A673 (cell line): ENCODE measurements at places on chromosomes 4 and X. TPM values are rescaled to one million over a fixed set of nuclear protein-coding genes. Genes with fewer than 3 reads are reported as not detected.

The TCEAL2 gene
- total RNA-seq = 0.28 TPM in 1 of 2 replicates, not detected in the other

GRCh38 chrX:10597871-10598270 is 22.5 kb downstream of the MID1 start:
- peak; percentile 55 for DNase-seq

The TMEM150C gene
- 0.34 and 0.76 TPM in 2 replicates for total RNA-seq

DNA sequence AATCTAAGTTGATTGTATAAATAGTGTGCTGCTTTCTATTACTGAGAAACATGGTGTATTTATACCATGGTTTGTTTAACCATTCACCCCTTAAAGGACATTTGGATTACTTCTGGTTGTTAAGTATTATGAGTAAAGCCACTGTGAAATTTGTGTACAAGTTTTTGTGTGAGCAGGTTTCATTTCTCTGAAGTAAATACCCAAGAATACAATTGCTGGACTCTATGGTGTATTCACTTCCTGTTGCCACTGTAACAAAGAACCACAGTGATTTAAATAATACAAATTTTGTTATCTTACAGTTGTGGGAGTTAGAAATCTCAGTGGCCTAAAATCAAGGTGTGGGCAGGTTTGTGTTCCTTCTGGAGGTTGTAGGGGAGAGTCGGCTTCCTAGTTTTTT is 869.6 kb downstream of the CCSER1 start:
- DNase-seq = no peak

DNA sequence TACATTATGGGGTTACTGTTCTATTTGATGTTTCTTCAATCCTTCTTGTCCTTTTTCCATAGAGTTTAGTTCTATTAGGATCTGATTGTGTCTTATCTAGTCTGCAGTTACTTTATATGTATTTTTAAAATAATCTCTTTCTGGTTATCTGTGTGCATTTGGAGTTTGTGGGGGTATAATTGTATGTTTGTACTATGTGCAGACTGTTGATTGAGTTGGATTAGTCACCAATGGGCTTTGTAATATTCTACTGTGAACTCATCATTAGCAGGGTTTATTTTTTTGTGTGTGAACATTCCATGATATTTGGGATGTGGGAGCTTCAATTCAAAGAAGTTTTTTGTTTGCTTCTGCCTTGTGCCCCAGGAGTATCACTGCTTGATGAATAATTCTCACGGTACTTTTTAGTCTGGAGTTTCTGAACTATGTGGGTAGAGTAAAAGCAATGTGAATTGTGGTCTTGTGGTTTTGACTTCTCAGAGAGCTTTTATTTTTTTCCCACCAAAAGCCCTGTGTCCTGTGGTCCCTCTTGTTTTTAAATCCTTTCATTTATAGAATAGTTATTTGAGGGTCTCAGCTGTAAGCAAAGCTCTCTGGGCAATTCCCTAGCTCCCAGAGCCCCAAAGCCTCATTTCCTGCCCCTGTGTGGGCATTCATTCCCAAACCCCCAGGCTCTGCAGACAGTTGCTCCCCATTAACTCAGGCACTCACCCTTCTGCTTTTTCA is 127.8 kb downstream of the PHKA2 start:
- no peak for DNase-seq

DNA sequence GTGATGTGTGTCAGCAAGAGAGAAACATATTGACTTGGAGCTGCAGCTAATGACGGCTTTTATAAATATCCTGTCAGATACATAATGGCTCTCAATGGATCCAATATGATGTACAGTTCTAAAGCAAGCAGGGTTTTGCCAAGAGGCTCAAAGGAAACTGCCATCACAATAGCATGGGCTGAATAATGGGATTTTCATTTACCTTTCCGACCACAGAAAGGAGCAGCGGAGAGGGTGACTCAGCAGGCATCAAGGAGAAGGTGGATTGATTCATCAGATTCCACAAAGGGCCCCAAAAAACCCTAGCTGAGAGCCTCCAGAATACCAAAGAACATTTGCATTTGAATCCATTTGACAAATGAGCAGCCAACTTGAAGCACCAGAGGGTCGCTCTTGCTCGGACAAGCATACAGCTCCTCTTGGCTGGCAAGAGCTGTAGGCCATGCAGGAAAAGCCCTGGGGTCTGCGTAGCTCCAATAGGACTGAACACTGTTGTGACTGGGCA is 355.7 kb upstream of the NOCT start:
- no peak for DNase-seq

The ASB5 gene
- total RNA-seq = not detected in 2 replicates

DNA sequence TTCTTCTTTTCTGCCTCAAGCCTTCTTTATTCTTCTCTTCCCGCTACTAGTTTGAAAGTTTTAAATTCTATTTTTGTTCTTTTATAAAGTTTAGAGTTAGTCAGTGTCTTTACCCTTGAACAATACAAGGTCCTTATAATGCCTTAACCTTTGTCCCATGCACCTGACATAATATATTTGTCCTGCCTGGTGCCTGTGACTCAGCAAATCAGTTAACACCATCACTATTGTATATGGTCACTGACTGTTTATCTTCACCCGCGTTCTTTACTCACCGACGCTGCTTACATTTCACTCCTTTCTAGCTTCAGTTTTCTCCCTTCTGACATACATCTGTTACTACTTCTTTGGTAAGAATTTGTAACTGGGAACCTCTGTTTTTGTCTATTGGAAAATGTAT is 5.7 kb downstream of the SMIM20 start:
- DNase-seq = no peak

DNA sequence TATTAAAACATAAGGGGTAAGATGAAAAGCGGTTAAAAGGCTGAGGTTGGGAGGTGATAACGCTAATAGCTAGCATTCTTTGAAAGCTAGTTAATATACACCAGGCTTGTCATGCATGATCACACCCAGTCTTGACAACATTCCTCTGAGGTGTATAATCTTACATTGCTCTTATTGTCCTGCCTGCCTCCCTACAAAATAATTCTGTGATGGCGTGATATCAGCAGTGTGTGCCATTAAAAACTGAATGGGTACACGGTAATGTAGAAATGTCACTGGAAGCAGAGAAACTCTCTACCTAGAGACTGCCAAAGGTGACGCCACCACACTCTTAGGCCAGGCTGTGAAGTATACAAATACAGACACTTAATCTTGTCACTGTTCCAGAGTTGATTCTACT is 68.1 kb downstream of the DIAPH2 start:
- DNase-seq = no peak

- DNase-seq = no peak
Observed at GRCh38 chr4:7002336-7002735, 40.8 kb upstream of the TADA2B start.

- peak; percentile 88 for DNase-seq
Observed at GRCh38 chr4:86974551-86974994, 39.8 kb downstream of the AFF1 start.

The WAS gene
- 0.90 and 1.1 TPM in 2 replicates for total RNA-seq

- no peak for DNase-seq
Observed at GRCh38 chrX:103678199-103678993, 8.1 kb downstream of the MORF4L2 start.

The TMEM31 gene
- not detected in 2 replicates for total RNA-seq

GRCh38 chr4:165328708-165329107 is 1.2 kb downstream of the MSMO1 start:
- DNase-seq = peak; percentile 7

GRCh38 chr4:84597450-84597849 is 14.5 kb downstream of the CDS1 start:
- no peak for DNase-seq

- DNase-seq = no peak
Observed at GRCh38 chr4:93870876-93871458, 42.4 kb downstream of the ATOH1 start.

DNA sequence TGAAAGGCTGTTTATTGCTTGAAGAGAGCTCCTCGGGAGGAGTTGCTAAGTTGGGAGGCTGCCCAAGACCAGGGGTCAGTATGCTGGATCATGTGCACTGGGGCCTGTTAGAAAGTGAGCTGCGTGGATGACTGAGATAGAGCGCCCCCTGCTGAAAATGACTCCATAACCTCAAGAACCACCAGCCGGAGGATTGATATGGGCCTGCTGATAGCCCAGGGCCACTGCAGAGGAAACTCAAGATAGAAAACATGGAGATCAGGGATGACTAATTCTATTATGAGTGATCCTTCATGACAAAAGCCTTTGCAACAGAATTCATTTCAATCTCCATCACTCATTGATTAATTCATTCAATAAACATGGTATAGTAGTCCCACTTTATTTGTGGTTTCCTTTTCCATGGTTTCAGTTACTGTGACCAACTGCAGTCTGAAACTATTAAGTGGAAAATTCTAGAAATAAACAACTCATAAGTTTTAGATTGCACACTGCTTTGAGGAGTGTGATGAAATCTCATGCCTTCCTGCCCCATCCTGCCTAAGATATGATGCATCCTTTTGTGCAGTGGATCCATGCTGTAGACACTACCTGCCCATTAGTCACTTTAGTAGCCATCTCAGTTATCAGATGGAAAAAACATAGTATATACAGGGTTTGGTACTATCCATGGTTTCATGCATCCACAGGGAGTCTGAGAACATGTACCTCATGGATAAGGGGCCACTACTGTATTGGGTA is 126.7 kb upstream of the MBNL3 start:
- DNase-seq = peak; percentile 56

GRCh38 chr4:138901177-138901576 is 114.4 kb upstream of the NOCT start:
- DNase-seq = no peak

GRCh38 chr4:15317246-15317645 is 110.6 kb upstream of the C1QTNF7 start:
- DNase-seq = no peak

- DNase-seq = no peak
Observed at GRCh38 chrX:10676235-10676957, 56.0 kb upstream of the MID1 start.

DNA sequence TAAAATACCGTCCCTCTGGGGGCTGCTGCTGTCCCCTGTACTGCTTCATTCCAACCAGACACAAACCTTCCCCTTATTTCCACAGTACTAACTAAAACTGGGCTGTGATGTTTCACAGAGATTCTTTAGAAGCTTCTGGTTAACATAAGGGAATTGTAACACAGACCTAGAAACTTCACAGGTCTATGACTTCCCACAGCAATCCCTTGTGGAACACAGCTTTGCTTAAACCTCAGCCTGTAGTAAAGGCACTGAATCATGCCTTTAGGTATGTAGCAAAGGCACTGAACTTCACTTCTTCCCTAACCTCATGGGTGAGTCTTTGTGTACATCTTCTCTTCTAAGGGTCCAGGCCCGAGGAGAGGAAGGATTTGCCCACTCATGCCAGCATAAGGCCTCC is 49.4 kb downstream of the SPINK2 start:
- DNase-seq = no peak

GRCh38 chr4:81449015-81449414 is 22.7 kb downstream of the RASGEF1B start:
- no peak for DNase-seq

DNA sequence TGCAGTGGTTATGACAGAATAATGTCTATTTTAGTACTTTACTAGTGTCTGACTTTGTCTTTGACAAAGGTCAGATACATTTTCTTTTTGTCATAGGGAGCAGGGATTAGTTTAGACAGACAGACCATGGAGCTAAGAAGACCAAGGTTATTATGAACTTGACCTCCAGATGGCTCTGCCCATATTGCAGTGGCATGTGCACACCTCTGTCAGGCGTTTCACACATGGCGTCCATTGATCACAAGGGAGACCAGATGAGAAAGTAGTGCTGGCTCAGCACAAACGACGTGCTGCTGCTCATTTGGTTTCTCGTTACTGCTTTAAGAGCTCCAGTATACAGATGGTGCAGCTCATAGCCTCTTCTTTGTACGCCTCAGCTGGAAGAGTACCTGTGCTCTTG is 56.3 kb upstream of the HPSE start:
- no peak for DNase-seq

GRCh38 chr4:37440501-37440900 is 196.0 kb downstream of the NWD2 start:
- no peak for DNase-seq

DNA sequence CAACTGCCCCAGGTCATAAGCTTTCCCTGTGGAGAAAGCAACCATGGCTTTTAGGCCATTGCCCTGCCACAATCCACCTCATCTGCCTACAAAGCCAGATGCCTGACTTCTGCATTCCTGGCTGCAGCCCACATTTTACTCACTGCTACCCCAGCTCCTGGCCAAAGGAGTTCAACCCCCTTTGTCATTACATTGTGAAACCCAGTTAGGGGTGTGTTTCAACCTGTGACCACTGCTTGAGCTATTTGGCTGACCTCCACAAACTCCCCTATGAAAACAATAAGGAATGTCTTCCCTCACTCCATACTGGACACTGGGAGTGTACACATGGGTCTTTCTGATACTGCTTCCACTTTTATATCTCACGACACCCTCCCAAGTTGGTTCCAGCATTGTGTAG is 589.2 kb downstream of the SH3BGRL start:
- no peak for DNase-seq

- no peak for DNase-seq
Observed at GRCh38 chr4:186775902-186776301, 52.2 kb upstream of the FAT1 start.

The TXK gene
- 1.4 and 2.0 TPM in 2 replicates for total RNA-seq

DNA sequence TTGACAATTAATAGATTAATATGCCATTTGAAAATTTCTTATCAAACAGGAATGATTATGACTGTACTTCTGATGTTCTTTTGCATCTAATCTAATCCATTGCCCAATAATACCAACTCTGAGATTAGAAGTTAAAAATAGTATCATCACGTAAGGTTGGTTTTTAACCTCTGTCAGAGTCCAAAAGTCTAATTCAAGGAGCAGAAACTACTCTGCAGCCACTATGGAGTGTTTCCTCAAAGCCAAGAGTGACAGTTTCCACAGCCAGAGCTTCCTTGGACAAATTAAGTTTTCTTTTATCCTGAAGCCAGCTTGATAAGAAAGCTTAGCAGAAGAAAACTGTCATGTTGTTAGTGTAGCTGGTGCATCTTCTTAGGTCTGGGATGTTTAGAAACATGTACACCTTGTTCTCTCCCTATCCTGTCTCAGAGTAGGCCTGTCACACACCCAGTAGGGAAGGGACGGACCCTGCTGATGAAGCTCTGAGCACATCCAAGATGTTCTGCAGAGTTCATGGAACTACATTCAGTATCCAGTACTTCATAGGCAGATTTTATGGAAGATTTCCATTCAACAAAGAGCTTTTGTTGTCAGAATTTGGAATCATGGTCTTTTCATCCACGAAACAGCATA is 20.4 kb upstream of the PI4K2B start:
- DNase-seq = no peak

The SH3TC1 gene
- total RNA-seq = 0.71 and 2.7 TPM in 2 replicates

DNA sequence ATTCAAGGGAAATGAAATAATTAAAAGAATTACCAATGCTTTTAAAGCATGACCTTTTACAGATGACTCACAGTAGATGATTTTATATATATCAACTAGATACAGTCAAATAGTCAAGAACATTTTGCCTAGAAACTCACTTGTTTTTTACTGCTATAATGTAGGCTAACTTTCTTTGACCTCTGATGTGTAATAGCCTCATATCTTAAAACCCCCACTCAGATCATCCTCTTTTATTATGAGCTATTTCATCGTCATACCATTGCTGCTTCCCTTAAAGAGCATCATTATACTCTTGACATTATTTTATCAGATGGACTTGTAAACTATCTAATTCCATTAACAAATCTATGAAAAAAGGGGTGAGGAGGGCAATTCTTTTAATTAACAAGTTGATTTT is 355.9 kb upstream of the AGA start:
- no peak for DNase-seq
